DND-41 (cell line): ENCODE measurements at places on chromosomes 16 and 17.

GRCh38 chr17:30605523-30605922, 128.3 kb downstream of the GOSR1 start:
- no peak for DNase-seq

- DNase-seq: no peak
These were observed 167.1 kb upstream of the FOXF1 start for GRCh38 chr16:86343027-86343795.

DNA sequence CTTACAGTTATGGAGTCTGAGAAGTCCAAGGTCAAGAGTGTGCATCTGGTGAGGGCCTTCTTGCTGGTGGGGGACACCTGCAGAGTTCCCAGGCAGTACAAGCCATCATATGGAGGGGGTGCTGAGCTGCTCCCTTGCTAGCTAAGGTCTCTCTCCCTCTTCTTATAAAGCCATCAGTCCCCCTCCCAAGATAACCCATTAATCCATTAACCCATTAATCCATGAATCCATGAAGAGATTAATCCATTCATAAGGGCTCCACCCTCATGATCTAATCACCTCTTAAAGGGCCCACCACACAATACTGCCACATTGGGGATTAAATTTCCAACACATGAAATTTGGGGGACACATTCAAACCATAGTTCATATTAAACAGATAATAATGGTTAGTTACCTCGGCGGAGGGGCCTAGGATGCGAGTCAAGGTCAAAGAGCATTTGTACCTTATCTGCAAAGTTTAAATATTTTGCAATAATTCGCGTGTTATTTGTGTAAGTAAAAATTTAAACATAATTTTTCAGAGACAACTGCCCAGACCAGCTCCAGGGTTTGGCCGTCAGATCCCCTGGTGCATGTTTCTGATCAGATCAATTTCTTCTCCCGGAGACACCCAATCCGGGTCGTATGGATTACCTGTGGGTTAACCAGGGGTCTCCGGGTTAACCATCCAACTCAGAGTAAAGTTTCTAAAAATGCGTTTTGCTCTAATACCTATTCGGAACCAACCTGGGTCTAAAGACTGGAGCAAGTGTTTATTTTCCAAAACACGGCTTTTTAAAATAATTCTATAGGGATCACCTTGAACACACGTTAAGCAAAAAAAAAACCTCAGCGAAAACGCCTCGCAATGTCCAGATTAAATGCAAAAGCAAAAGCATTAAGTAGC, 740 bp upstream of the POLR3E start:
- DNase-seq: no peak

GRCh38 chr17:80523054-80523744, 21.4 kb upstream of the RPTOR start:
- DNase-seq: no peak

GRCh38 chr16:24753000-24753399, 23.5 kb downstream of the TNRC6A start:
- DNase-seq: no peak

DNA sequence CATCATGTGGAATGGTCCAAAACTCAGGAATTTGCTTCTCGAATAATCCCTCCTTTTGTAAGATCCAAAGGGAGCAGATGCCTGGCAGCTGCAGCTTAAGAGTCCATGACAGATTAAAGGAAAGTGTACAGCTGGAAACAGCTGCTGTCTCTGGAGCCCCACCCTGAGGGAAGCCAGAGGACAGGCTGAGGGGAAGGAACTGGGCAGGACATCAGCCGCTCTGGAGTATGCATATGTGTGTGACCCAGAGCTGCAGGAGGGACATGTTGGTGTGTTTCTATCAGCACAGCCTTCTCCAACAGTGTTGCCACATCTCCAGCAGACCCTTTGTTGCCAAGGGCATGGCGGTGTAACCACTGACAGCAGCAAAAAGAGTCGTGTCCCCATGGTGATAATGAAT, 46.2 kb downstream of the CYB561 start:
- no peak for DNase-seq

GRCh38 chr16:46748775-46749705, 896 bp upstream of the MYLK3 start:
- DNase-seq: no peak

DNA sequence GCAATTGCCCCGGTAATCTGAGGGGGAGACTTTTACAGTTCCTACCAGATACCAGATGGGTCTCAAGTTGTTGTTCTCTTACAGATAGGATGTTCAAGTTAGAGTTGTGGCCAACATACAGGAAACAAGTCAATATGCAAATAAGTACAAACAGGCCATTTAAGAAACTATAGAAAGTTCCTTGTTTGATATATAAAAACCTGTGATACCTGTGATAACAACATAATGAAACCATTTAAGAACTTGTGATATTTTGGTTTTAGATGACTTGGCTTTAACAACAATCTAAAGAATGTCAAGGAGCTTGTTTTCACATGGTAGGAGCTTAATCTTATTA, 16.8 kb downstream of the CDR2 start:
- DNase-seq: no peak

DNA sequence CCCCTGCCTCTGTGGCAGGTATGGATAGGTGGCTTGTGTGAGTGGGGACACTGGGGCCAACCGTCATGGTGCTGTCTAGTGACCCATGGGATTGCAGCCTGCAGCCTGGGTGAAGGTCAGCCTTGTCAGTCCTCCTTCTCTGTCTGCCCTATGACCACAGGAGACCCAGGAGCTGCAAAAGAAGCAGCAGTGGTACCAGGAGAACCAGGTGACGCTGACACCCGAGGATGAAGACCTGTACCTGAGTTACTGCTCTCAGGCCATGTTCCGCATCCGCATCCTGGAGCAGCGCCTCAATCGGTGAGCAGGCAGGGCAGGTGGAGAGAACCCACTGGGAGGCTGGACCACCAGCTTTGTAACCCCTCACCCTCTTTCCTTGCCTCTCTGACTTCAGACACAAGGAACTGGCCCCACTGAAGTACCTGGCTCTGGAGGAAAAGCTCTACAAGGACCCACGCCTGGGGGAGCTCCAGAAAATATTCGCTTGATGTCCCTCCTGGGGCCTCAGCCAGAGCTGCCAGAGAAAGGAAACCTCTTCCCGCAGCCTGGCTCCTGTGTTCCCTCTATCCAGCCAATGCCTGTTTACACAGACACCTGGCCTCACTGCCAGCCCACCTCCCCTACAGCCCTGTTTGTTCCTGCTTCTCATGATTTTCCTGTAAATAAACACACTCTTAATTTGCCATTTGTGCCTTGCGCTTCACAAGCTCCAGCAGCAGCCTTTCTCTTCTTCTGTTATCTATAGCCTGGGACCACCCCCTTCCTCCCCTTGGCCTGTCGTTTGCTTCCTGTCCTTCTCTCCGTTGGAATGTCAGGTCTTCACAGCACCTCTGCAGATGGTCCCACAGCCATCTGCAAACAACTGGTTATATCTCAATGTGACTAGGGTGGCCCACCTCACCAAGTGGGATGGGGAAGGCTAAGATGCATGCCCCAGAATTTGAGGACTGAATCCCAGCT, 4.5 kb upstream of the KATNB1 start:
- DNase-seq: no peak

DNA sequence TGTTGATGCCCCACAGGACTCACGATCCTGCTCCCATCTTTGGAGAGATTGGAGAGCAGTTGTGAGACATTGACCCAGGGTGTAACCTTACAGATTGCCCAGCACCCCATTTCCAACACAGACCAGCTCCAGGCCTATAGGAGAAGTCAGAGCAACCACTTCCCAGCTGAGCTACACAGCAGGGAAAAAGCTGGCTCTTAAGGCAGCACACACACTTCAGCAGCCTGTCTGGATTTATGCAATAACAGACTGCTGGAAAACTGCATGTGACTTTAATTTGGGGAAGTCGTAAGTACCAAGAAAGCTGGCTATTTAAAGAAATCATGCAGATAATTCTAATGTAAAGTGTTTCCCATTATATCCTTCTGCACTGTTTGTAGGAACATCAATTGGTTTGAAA, 30.8 kb downstream of the NOG start:
- DNase-seq: no peak

GRCh38 chr16:67026570-67026969, 2.4 kb upstream of the CBFB start:
- no peak for DNase-seq

GRCh38 chr17:41018541-41018940, 8.5 kb downstream of the KRTAP1-5 start:
- DNase-seq: no peak

DNA sequence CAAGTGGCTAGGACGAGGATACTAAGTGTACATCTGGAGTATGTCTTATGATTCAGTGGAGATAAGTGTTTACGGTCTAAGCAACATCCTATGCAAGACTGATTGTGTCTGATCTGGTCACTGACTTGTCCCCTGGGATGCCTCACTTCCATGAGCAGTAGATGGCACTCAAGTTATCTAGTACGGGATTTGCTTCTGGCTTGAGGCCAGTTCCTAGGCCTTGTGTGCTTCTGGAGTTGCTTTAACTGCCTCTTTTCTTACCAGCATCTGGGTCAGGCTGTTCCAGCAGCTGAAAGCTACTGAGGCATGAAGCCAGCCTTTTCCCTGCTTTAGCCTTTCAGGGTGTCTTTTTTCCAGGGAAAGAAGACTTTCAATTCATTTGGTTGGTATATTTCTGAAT, 23.0 kb downstream of the SUPT6H start:
- DNase-seq: no peak

DNA sequence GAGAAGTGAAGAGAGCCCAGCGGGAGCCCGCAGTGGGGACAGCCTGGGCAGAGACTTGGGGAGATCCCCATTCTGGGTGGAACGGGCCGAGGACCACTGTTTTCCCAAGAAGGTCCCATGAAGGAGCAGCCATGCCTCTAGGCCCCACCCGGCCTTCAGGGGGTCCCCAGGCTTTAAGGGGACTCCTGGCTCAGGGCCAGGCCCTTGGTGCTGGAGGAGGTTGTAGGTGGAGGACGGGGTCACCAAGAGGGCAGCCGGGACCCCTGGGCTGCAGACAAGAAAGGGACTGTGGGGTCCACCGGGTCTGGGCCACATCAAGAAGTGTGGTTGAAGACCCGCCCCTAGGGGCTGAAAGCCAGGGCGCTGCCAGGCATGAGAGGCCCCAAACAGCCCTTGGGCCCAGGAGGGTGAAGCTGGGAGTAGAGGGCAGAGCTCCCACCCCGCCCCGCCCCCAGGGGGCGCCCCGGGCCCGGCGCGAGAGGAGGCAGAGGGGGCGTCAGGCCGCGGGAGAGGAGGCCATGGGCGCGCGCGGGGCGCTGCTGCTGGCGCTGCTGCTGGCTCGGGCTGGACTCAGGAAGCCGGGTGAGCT, at the start of gene PRSS21:
PRSS21 (plus strand) TSS at position 487 of the 589 bp plus-strand sequence; CDS start at position 519, 32 bp downstream.
- DNase-seq: no peak

DNA sequence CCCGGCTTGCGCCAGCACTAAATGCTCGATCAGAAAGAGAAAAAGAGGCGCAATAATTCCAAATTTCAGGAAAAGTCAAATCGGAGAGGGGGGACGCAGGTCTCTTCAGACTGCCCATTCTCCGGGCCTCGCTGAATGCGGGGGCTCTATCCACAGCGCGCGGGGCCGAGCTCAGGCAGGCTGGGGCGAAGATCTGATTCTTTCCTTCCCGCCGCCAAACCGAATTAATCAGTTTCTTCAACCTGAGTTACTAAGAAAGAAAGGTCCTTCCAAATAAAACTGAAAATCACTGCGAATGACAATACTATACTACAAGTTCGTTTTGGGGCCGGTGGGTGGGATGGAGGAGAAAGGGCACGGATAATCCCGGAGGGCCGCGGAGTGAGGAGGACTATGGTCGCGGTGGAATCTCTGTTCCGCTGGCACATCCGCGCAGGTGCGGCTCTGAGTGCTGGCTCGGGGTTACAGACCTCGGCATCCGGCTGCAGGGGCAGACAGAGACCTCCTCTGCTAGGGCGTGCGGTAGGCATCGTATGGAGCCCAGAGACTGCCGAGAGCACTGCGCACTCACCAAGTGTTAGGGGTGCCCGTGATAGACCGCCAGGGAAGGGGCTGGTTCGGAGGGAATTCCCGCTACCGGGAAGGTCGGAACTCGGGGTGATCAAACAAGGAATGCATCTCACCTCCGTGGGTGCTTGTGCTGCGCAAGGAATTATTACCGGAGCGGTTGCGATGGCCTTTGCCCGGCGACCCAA, 4.0 kb upstream of the DLX4 start:
- no peak for DNase-seq

DNA sequence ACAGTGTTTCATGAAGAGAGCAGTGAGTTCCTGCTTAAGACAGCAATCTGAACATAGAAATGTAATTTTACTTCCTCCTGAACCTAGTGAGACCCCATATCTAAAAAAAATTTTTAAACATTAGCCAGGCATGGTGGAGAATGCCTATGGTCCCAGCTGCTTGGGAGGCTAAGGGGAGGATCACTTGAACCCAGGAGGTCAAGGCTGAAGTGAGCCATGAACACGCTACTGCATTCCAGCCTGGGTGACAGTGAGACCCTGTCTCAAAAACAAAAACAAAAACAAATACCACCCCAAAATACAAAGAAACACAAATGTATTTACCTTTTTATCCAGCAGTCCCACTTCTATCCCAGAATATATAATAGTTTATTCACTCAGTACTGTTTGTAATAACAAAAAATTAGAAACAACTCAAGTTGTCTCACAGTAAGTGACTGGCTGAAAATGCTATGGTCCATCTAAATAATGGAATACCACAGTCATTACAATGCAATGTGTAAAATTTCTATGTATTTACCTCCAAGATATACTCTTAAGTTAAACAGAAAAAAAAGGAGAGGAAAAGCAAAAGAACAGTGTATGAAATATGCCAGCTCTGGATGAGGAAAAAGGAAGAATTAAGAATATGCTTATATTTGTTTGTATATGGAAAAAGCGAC, 16.3 kb downstream of the CFDP1 start:
- no peak for DNase-seq

DNA sequence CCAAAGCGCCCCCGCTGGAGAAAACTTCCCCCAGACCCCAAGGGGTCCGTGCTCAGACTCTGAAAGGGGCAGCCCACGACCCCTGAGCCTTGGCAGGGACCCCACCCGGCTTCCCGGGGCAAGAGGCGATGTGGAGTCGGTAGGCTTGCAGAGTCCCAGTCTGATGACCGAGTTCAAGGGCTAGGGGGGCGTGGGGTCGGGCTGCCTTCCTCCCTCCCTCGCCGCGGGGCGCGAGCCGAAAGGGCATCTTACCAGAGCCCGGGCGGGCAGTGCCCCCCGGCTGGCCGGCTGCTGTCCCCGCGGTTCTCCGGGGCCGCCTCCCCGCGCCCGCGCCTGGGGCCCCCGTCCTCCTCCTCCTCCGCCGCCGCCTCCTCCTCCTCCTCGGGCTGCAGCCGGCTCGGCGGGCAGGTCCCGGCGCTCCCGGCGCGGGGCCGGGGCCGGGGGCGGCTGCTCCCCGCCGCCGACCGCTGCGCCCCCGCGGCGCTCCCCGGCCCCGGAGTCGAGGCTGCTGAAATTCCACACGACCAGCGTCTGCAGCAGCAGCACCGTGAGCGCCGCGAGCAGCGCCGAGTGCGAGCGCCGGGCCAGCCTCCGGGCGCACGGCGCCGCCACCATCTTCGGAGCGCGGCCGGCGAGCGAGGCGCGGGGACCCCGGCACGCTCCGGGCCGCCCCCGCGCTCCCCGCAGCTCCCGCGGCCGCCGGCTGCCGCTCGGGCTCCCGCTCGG, 415 bp downstream of the XYLT1 start:
- DNase-seq: peak; percentile 19

- DNase-seq: no peak
These were observed 13.2 kb downstream of the SLC7A5 start for GRCh38 chr16:87855852-87856715.

GRCh38 chr17:62189377-62189776, 124.3 kb upstream of the MED13 start:
- DNase-seq: no peak
